ENCODE measurements at places on chromosomes 1 and 21.
A peak's percentile ranks its signal among the peaks of the same experiment; 100 is the strongest.

- DNase-seq: no peak
Observed at GRCh38 chr1:204359131-204359473, 627 bp downstream of the PLEKHA6 start.

GRCh38 chr1:201508809-201509208, 1.9 kb upstream of the CSRP1 start:
- DNase-seq: no peak

- no peak for DNase-seq
Observed at GRCh38 chr1:168301664-168302320, 21.1 kb downstream of the TBX19 start.

DNA sequence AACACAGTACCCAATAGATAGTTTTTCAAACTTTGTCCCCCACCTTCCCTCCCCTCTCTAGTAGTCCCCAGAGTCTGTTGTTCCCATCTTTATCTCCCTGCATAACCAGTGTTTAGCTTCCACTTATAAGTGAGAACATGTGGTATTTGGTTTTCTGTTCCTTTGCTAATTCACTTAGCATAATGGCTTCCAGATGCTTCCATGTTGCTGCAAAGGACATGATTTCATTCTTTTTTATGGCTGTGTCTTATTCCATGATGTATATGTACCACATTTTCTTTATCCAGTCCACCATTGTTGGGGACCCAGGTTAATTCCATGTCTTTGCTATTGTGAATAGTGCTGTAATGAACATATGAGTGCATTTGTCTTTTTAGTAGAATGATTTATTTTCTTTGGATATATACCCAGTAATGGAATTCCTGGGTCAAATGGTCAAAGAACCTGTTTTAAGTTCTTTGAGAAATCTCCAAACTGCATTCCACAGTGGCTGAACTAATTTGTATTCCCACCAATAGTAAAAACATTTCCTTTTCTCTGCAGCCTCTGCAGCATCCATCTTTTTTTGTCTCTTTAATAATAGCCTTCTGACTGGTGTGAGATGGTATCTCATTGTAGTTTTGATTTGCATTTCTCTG, 126.0 kb downstream of the AK5 start:
- no peak for DNase-seq

- DNase-seq: no peak
Observed at GRCh38 chr1:64248065-64248464, 44.6 kb downstream of the UBE2U start.

DNA sequence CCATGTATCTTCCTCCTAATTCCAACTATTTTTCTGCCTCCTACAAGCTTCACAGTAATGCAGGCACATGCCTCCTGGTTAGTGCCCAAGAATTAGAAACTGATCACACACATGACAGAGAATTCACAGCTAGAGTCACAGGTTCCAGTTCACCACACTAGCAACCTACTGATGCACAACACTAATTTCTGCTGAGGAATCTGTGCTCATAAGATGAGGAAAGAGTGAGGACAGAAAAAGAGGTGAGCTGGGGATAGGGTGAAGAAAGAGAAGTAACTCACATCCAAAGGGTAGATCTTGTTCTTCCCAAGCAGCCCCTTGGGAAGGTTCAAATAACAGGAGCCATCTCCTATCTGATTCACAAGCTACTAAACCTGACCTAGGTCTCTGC, 61.3 kb downstream of the PUM1 start:
- DNase-seq: no peak

DNA sequence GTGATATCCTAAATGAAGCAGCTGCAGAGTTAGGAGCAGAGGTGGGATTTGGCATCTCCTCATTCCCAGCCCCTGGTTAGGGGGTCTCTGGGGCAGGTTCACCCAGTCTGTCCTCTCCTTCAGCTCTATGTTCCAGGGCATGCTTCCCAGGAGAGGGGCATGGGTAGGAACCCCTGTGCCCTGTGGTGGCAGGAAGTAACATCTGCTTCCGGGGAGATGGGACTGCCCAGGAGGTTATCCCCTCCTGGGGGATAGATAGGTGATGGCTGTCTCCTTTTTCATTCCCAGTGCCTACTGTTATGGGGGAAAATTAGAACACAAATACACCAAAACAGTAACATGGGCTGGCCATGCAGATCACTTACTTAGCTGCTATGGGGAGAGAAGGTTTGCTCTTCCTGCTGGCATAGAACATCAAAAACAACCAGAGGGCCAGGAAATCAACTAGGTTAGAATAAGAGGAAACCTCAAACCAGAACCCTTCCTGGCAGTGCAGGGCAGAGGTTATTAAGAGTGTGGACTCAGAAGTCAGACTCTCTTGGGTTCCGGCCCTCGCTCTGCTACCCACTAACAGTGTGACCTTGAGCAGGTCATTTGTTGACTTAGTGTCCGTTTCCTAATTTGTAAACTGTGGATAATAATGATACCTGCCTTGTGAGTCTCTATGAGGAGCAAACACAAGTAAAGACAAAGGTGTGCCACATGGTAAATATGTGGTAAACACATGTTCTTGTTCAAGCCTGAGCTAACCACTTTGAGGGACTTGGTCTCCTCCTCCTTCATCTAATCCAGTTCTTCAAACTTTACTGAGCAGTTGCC, 157.8 kb upstream of the JUN start:
- no peak for DNase-seq

- DNase-seq: no peak
Observed at GRCh38 chr1:179817789-179818188, 59.8 kb downstream of the TOR1AIP2 start.

- no peak for DNase-seq
Observed at GRCh38 chr1:211811126-211811525, 19.4 kb downstream of the LPGAT1 start.

- no peak for DNase-seq
Observed at GRCh38 chr1:30526652-30527345, 196.6 kb downstream of the MATN1 start.

GRCh38 chr1:27057389-27057788, 44.7 kb upstream of the TENT5B start:
- DNase-seq: no peak

DNA sequence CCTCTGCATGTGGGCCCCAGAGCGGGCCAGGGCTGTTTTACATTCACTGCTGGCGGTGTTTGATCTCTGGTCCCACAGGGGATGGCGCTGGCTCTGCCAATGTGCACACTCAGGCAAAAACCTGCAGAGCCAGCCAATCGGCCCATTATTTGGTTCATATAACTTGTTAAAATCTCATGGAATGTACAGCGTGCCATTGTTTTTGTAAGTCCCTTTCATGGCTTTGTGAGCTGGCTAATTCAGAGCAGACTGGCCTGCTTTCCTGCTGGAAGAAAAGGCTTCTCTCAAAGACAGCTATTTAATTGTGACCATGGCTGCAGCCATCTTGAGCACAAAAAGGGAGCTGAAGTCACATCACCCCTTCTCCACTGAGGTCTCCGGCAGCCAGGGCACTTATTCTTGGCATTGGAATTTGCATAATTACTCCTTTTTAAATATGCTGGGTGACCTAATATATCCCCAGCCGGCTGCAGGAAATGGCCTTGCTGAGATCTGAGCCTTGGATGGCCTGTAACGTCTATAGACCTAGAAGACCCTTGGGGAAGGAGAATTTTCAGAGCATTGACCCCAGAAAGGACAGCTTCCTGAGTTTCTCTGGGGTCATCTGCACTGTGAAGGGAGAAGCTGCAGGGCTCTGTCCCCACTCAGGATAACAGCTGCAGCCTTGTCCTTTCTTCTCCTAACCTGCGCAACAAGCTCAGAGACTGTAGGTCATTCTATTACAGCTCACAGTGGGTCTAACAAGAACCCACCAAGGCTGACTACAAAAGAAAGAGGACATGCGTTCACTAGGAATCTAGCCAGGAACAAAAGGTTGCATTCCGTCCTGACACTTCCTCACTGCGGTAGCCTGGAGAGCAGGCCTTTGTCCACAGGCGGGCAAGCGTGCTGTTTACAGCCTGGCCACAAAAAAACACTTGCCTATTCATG, 45.8 kb downstream of the BCAR3 start:
- peak; percentile 93 for DNase-seq

- no peak for DNase-seq
Observed at GRCh38 chr1:53740621-53741105, 1.7 kb upstream of the GLIS1 start.

DNA sequence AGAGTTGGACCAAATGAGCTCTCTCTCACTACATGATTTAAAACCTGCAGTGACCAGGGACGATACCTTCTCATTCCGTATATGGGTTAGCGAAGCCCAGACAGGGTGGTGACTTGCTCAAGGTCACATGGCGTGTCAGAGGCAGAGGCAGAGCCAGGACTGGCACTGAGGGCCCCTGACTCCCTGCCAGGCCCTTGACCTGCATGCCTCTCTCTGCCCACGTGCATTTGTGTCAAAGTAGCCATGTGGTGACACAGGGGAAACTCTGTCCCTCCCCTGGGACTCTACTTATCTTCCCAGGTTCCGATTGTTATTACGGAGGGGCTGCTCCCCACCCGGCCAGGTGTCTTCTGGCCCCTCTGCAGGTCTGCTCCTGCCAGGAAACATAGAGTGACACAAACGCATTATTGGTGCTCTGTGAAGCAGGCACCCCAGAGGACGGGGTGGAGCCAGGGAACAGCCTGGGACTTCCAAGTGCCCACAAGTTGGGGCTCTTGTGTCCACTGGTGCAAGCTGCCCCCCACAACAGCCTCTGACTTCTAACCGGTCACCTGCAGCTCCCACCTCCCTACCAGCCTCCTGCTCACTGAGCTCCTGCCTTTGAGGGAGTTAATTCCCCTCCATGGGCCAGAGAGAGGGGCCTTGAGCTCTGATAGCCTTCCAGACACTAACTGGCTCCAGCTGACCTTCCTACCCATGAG, 7.3 kb upstream of the TINAGL1 start:
- DNase-seq: no peak

- DNase-seq: no peak
Observed at GRCh38 chr1:53678507-53678906, 60.5 kb downstream of the GLIS1 start.

DNA sequence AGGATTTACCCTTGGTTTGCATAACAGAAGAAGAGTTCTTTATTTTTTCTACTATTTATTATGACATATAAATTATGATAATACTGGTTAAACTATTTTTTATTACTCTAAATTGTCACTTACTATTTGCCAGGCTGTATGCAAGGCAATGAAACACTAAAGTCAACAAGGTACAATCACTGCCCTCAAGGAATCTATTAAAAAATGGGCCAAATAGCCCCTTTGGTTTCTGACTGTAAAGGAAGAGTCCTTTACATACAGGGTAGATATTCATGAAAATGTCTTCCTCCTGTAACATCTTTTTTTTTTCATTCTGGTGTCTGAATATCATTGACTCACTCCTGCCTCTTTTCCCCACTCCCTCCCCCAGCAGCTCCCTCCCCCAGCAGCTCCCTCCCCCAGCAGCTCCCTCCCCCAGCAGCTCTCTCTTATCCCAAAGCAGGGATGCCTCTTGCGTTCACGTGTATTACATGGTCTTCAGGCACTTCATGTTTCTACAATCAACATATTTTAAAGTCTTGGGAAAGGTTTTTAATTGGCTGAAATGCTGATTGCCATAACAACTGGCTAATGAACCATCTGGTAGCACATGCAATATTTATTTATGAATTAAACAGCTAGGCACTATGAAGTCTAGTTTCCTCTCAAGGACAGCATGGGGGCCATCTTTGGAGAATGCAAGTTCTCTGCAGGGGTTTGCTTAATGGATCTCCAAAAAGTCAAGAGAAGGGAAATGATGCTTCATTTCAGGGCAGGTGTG, 400.4 kb upstream of the PLXNA2 start:
- no peak for DNase-seq

GRCh38 chr1:63693944-63694571, 79.8 kb upstream of the ROR1 start:
- DNase-seq: no peak

GRCh38 chr1:78419309-78419708, 71.5 kb upstream of the PTGFR start:
- no peak for DNase-seq

- DNase-seq: no peak
Observed at GRCh38 chr21:16137106-16137505, 407.3 kb downstream of the USP25 start.

DNA sequence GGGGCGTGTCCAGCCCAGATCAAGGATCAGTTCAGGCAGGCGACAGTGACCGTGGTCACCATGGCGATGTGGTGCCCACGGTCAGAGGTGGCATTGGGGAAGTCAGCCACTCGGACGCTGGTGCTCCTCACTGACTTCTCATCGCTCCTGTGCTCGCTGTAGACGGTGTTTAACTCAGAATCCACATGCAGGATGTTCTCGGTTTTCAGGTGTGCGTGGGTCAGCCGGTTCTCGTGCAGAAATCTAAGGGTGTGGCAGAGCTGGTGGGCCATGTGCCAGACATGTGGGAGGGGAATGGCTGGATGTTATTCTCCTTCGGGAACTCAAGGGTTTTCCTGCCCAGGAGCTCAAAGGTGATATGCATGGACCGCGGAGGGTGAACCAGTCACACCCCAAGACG, 11.7 kb downstream of the OR2AJ1 start:
- no peak for DNase-seq

- no peak for DNase-seq
Observed at GRCh38 chr1:53345996-53346813, 18.3 kb upstream of the LRP8 start.

DNA sequence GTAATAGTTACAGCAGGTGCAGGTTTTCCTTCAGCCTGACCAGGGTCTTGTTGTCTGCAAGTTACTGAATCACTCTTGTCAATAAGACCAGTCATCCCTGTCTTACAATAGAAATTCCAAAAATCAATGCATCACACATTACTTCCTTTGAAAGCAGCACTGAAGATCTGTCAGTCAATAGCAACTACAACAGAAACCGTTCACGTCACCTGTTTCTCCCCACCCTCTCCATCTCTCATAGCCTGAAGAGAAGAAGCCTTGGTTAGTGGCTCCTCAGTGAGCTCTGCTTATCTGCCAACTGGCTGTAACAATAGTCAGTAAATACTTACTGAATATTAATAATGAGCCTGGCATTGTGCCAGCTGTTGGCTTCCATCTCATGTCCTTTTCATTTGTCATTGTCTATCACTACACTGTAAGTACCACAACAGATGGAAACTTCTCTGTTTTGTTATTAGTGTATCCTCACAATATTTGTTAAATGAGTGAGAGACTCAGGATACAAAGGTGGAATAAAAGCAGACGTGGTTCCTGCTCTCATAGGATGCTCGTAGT, 195.2 kb downstream of the S1PR1 start:
- no peak for DNase-seq

- no peak for DNase-seq
Observed at GRCh38 chr1:235831148-235831547, 35.6 kb downstream of the LYST start.

GRCh38 chr1:230422221-230422981, 3.7 kb downstream of the PGBD5 start:
- DNase-seq: no peak

GRCh38 chr1:57597036-57597435, 173.2 kb upstream of the DAB1 start:
- no peak for DNase-seq

- DNase-seq: no peak
Observed at GRCh38 chr1:30366911-30367310, 356.5 kb downstream of the MATN1 start.

DNA sequence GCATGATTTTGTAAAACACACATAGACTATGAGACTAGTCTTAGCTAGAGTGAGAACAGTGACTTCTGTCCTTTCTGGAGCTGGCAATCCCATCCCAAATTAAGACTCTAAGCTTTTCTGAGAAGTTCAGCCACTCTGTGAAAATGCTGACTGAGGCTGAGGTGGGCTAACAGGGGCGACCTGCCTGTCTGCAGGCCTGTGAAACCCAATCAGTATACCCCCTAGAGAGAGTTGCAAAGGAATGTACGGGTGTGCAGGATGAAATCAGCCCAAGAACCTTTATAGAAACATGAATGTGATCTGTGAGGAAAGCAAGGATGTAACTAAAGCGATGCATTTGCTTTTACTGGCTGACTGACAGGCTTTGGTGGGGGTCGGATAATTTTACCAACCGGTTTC, 16.0 kb upstream of the TBX15 start:
- DNase-seq: no peak

Data from neuronal stem cell (in vitro differentiated cells).